ENCODE measurements at places on chromosomes 2 and 18. TPM values are rescaled to one million over a fixed set of nuclear protein-coding genes. Genes with fewer than 3 reads are reported as not detected.

DNA sequence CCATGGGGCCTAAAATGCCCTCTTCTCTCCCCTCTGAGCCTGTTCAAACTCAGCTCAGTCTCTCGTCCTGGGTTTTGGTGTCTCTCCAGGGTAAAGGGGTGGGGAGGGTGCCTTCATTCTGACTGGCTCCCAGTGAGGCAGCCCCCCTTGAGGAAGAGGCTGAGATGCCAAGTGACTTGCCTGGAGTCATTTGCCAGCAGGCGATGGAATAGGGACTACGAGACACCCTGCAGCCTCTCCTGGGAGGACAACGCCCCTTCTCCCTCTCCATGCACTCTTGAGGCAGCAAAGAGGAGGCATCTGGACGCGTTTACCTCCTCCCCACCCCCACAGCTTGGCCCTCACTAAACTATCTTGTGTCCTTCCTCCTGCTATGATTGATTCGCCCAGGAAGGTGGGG, 760 bp upstream of the STON1 start:
- no peak overlapping the region for H3K27ac ChIP-seq
- no peaks in the 10 kb centered on the region for H3K4me1 ChIP-seq
- peaks cover 16% of the 10 kb centered on the region for H3K27me3 ChIP-seq

- peak; percentile 71 for DNase-seq
- peak overlapping the region; percentile 91 for H3K27ac ChIP-seq
- H3K27me3 ChIP-seq: no peaks in the 10 kb centered on the region
- H3K4me3 ChIP-seq: no peak overlapping the region
- H3K36me3 ChIP-seq: peaks cover 8% of the 10 kb centered on the region
- peaks cover 51% of the 10 kb centered on the region for H3K4me1 ChIP-seq
These were observed 33.3 kb downstream of the POLR1A start for GRCh38 chr2:86072271-86072858.

Gene ZEB2
- 45.3 TPM for total RNA-seq

Gene ALKAL2
- total RNA-seq: not detected

Gene PMS1
- 20.3 TPM for total RNA-seq

Gene NEMP2
- total RNA-seq: 1.7 TPM

Gene DTNA
- total RNA-seq: 82.0 TPM

Gene FSIP2
- 0.10 TPM for total RNA-seq

Gene ARID5A
- total RNA-seq: 73.6 TPM
